ENCODE measurements at places on chromosomes 2 and 18.

GRCh38 chr2:148922062-148922461 is 47.0 kb downstream of the KIF5C start:
- DNase-seq: no peak

DNA sequence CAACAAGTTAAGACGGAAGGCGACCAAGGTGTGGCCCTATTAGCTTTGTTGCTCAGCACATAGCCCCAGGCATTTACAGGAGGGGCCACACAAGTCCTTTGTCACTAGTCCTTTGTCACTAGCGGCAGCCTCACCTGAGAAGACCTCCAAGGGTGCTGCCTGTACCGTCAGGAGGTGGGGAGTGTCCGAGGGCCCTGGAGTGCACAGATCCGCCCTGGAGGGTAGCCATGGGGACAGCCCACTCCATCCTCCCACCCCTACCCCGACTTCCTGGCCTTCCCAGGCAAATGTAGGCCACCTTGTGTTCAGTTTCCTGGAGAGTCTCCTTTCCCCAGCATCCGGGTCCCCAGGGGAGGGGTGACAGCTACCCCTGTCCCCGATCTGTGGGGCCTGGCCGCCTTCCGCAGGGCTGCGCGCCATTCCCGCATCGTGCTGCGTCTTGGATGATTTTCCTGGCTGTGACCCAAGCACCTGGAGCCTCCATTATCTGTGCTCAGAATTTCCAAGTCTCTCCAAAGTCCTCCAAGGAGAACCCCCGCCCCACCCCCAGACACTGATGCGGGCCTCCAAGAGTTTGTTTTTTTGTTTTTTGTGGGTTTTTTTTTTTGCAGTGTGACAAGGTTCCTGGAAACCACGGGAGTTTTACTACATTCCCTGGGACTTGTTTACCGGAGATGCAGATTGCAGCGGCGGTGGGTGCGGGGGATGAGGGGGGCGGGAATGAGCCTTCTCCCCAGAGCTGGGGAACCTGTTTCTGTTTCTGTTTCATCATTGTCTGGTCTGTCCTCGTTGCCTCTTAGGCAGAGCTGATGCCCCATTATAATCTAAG is 28.6 kb downstream of the TEX44 start:
- peak; percentile 43 for DNase-seq

DNA sequence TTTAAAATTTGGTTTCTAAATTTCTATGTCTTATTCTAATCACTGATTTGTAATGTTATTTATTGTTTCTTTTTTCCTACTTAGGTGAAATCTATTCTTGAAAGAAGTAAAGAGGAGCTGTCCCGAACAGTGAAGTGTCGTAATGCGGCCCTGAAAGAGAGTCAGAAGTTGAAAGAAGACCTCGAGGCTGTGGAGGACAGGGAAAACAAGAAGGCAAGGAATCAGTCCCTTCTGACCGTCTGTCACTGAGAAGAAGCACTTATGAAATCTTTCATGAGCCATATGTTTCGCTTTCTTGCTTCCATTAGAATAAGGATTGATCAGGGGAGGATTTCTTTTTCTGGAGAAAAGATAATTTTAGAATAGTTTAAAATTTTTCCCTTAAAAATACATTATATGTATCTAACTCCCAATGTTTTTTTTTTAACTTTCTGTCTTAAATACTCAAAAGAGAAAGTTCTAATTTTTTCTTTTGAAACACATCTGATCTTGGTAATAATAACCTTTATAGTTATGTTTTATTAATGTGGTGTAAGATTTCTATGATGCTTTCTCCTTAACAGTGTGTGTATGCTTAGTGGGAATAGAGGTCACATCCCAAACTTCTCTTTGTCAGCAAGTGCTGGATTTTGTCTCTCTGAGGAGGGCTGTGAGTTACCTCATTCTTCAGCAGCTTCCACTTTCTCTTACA is 79.0 kb downstream of the CCDC150 start:
- DNase-seq: no peak

GRCh38 chr2:239853706-239854327 is 171.3 kb downstream of the NDUFA10 start:
- no peak for DNase-seq

DNA sequence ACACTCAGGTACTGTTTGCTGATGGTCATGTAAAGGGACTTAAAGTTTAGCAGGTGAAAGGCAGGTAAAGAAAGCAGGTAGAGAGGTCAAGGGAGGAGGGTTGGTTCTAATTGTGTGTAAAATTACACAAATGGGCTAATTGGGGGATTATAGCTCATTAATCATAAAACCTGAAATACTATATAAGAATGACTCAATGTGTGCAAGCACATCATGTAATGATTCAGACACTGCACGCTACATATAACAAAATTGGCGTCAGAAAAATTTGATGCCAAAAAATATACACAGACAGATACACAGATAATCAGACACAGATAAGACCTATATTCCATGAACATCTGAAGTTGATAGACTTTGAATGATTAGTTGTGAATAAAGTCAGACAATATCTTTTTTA is 120.7 kb upstream of the LMAN1 start:
- DNase-seq: no peak

- no peak for DNase-seq
Observed at GRCh38 chr2:96541398-96542152, 5.0 kb downstream of the ARID5A start.

DNA sequence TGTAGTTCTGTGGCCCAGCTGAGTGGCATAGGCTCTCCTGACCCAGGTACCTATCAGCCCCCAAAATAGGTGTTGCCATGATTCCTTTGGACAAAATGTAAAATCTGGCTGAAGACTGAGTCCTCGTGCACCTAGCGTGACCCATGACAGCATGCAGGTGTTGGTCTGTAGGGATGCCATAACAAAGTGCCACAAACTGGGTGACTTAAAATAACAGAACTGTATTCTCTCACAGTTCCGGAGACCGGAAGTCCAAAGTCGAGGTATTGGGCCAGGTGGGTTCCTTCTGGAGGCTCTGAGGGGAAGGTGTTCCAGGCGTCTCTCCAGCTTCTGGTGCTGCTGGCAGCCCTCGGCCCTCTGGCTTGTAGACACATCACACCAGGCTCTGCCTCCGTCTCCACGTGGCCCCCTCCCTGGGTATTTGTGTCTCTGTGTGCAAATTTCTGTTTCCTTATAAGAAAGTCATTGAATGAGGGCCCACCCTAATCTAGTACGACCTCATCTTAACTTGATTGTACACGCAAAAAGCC is 34.5 kb downstream of the LRRFIP1 start:
- DNase-seq: no peak

DNA sequence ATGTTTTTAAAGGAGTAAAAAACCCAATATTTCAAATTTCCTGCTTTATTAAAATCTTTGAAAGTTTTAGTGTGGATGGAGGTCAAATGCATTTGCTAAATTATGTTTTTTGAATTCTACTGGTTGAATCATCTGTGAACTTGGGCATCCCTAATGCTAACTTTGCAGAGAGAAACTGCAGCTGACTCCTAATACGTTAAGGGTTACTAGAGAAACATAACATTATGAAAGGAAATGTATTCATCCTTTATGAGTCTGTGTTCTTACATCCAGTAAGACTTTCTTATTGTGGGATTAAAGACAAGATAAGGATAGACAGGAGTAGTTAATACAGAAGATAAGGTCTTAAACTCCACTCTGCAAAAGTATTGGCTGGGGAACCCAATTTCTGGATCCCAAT is 140.6 kb downstream of the FAM124B start:
- DNase-seq: no peak

Measured in NCI-H2227 treated with DMSO at 0.1 percent for 48 hours (cell line).